Dermis microvascular lymphatic vessel endothelial cell (primary cell): ENCODE measurements at places on chromosomes 2 and 18.

GRCh38 chr2:53636596-53636995, 131.0 kb upstream of the CHAC2 start:
- DNase-seq: no peak

DNA sequence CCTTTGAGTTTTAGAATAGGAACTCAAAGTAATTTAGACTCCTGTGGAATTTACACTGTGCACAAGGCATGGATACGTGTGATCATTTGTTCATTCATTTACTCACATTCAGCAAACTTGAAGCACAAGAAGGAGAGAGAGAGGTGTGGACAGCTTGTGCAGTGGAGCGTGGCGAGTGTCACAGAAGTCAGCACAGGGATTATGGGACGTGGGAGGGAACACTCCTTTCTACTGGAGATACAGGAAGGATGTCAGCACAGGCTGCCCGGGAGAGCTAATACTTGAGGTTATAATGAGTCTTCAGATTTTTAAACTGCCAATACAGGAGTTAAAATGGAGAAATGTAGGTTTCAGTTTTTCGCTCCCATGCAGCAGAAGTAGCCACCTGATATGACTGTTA, 7.0 kb downstream of the FAM228A start:
- no peak for DNase-seq

DNA sequence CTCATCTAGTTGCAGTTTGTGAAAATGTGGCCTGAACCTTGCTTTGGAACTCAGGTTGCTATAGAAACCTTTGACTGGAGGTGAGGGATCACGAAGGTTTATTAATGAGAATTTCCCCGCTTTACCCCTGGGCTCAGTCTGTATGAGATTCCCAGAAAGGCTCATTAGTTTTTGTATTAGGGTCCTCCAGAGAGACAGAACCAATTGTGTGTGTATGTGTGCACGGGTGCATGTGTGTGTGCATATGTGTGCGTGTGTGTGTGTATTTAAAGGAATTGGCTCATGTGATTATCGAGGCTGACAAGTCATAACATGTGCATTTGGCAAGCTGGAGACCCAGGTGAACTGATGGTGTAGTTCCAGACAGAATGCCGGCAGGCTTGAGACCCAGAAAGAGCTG, 113.8 kb upstream of the DLX2 start:
- no peak for DNase-seq

DNA sequence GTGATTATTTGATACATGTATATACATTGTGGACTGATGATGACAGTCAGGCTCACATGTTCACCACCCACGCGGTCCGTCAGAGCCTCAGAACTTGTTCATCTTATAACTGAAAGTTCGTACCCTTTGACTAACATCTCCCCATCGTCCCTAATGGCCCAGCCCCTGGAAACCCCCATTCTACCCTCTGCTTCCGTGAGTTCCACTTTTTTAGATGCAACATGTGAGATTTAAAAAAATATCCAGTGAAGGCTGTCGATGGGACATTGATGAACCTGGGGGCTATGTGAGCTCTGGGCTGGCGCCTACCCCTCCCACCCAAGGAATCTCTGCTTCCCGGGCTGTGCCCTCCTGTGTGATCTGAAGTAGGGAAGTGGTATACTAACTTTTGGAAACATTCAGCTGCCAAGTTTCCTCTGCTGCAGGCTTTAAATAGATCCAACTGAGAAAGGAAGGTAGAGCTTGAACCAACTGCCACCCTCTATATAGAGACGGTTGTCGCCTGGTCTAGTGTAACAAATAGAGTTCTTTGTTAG, 163.8 kb downstream of the FAM210A start:
- DNase-seq: no peak

DNA sequence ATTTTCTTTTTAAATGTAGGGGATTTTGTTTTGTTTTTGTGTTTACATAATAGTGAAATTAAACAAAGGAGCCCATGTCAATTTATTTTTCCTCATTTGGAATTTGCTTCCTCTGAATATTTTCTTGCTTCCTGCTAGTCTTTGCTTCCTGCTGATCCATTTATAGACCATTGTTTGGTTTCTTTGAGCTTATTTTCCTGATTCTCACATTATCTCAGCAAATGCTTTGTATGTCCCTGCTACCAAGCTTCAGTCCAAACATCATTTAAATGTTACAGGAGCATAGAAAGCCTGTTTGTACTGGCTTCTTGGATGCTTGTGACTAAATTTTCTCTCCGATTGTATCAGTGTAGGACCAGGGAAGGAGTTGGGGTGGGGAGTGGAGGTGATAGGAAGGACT, 127.3 kb upstream of the IL1R2 start:
- peak; percentile 40 for DNase-seq

DNA sequence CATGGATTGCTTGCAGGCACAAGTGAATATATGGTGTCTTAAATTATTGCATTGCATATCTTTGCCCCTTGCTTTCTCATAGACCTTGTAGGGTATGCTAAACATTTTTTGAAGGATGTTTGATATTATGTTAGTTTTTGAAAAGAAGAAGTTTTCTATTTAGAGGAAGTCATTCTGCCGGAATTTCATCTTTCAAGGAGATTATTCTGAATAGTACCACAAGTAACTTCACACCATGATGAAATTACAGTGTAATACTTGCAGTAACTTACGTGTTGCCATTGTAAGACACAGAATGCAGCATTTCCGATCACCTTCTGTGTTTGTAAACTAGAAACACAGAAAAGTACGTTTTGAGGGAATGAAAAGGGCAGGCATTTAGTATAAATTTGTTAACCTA, 71.9 kb downstream of the ACVR2A start:
- no peak for DNase-seq

- no peak for DNase-seq
These were observed 80.3 kb downstream of the GYPC start for GRCh38 chr2:126736133-126736874.

DNA sequence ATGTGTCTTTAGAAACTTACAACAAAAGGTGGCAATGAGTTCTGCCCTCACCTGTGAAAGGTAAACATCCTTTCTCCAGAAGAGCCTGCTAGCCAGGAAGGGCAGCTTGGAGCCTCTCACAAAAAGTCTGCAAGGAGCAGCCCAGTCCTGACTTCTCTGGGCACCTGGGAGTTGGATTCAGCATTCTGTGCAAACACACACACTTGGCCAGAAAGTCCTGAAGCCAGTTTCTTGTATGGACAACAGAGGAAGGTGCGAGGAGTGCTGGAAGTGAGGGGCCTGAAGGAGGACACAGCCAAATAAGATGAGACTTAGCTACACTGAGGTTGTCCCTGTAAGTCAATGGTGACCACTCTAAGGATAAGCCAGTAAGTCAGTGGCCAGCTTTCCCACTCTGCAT, 52.4 kb upstream of the SLC1A4 start:
- DNase-seq: no peak

- DNase-seq: no peak
These were observed 552.8 kb upstream of the NRP2 start for GRCh38 chr2:205129531-205129930.

- DNase-seq: no peak
These were observed 122.6 kb upstream of the CTDP1 start for GRCh38 chr18:79556829-79557585.

- peak; percentile 5 for DNase-seq
These were observed 45.8 kb downstream of the PTPN2 start for GRCh38 chr18:12838178-12838634.

DNA sequence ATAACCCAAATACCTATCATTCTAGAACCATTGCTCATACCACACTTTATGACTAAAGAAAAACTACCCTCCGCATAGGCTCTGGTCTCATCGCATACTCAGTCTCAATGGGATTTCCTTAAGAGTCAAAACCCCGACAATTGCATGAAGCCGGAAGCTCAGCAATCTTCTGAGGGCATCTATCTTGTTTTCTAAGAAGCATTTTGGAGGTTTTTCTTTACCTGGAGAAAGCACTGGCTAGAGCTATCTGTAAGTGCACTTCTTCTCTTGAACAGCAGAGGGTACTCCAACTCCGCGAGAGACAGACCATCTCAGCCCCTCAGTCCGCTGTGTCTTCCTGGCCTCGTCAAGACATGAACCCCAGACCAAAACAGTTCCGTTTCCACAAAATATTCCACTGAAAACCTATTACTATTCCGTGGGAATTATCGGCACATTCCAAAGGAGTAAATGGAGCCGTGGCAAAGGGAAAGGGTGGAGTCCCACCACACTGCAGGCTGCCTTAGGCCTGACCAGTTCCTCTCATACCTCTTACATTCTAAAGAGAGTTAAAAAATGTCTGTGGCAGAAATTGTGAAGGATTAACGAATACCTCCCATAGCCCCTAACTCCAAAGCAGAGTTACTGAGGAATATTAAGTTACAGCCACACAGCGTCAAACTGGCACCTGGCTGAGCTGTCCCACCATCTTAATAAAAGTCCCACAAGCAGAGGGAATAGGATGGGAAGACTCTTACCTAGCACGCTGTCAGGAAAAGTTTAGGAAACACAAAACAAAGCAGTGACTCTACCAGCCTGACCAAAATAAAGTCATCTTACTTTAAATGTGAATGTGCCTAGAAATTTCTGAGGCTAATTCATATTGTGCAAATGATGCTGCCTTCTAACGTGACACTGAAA, 325.6 kb upstream of the VRK2 start:
- DNase-seq: peak; percentile 2

DNA sequence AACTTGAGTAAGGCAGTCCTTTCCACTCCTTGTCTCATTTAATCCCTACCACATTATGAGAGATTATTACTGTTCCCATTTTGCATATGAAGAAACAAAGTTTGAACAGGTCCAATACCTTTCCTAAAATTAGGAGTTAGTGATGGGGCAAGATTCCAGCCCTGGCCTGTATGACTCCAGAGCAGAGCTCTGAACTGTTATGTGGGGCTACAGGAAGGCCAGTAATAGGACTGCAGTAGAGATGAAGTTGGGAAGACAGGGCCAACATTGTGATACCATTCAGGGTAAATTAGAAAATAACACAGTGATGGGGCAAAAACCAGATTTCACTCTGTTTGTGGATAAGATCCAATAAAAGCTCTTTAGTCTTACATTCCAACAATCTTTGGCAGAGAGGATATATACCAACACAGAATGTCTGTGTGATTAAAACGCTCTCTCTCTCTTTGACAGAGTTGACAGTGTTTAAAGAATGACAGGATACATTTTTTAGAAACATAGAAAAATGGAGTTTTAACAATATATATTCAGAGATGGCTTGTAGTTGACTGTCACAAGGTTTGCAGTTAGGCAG, 22.7 kb downstream of the KATNAL2 start:
- no peak for DNase-seq

- no peak for DNase-seq
These were observed 43.1 kb downstream of the GYPC start for GRCh38 chr2:126699018-126699417.

GRCh38 chr18:24802456-24802855, 342.0 kb downstream of the HRH4 start:
- DNase-seq: no peak

DNA sequence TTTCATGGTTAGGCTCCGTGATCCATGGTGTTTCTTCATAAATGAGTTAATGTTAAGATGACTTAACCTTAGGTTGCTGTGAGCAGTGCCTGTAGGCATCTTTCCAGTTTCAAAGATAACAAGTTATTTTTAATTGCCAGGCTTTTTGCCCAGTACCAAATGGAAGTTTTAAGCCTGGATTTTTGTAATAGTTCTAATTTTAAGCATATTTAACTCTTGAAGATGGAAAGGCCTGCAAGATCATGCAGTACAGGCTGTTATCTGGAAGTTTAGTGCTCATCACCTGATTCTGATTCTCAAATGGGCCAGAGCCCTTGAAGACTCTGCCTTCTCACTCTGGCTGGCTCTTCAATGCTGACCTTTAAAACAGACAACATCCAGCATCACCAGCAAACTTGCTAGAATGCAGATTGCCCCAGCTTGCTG, 141.3 kb downstream of the NCK2 start:
- no peak for DNase-seq

- no peak for DNase-seq
These were observed 41.8 kb upstream of the GBX2 start for GRCh38 chr2:236209996-236210395.

- no peak for DNase-seq
These were observed 127.7 kb upstream of the EPAS1 start for GRCh38 chr2:46169467-46169866.

DNA sequence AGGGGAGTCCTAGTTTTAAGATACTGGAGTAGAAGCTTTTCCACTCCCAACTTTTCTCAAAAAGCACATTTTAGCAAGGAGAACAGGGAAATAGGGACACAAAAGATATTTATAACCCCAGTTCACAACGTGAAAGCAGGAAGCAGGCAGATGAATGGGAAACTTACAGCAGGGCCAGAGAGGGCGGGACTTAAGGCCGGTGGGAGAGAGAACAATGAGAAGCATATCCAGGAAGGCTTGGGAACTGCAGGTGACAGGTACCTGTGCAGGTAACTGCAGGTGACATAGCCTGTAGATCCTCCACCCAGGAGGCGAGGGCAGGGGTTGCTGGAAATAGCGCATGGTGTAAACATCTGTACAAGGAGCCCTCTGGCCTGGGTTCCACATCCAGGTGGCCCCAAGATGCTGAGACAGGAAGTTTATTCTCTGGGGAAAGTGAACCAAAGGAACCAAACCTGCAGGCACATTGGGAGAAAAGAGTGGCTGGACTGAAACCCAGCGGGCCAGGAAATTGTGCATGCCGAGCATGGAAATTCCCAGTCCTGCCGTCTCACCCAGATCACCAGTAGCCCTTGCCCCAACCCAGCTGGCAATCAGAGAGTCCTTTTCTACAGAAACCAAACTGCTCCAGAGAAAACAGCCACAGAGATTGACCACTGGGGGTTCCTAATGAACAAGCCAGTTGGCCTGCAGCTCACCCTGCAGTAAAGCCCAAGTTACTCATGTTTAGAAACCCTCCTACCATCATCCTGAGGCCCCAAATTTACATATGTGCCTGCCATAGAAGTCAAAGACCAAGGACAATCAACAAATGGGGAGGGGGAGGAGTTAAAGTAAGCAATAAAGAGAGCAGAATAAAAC, 24.3 kb upstream of the COL6A3 start:
- DNase-seq: peak; percentile 23

GRCh38 chr2:189178726-189179569, 613 bp downstream of the COL5A2 start:
- DNase-seq: no peak

DNA sequence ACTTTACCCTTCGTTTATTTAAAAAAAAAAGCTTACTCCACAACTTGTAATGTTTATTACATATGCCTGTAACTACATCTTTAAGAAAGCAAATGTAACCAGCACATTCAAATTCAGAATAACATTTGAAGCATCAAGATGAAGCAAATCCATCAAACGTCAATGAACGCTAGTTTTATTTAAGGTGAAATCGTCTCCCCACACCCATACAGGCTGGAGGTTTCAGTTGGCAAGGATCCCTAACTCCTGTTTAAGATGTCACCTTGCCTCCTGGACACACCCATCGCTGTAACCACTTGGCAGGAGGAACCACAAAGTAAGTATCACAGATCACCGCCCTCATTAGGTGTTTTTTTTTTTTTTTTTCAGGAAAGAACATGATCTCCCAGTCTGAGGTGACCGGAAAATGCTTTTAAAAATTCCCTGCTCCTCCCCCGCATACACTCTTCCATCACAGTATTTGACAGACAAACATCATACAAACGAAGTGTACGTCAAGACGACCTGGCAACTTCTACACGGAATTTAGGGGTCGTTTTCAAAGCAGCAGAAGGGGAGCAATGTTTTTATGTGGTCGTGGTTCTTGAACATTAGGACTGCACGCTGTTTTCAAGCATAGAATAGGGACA, 19.7 kb upstream of the STPG4 start:
- peak; percentile 45 for DNase-seq

- DNase-seq: no peak
These were observed 20.4 kb downstream of the RPE start for GRCh38 chr2:210022824-210023223.
